Progenitor cell of endocrine pancreas (in vitro differentiated cells): ENCODE measurements at places on chromosomes 5 and 9.

DNA sequence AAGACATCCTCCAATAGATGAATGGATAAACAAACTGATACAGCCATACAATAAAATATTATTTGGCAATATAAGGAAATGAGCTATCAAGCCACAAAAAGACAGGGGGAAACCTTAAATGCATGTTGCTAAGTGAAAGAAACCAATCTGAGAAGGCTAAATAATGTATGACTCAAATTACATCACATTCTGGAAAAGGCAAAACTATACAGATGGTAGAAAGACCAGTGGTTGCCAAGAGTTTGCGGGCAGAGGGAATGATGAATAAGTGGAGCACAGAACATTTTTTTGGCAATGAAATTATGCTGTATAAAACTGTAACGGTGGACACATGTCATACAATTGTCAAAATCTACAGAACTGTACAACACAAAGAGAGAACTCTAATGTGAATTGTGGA lies 63.3 kb downstream of the CSF2 start:
- no peak for DNase-seq

- no peak for DNase-seq
Observed at GRCh38 chr5:155514105-155514563, 500.6 kb downstream of the KIF4B start.

DNA sequence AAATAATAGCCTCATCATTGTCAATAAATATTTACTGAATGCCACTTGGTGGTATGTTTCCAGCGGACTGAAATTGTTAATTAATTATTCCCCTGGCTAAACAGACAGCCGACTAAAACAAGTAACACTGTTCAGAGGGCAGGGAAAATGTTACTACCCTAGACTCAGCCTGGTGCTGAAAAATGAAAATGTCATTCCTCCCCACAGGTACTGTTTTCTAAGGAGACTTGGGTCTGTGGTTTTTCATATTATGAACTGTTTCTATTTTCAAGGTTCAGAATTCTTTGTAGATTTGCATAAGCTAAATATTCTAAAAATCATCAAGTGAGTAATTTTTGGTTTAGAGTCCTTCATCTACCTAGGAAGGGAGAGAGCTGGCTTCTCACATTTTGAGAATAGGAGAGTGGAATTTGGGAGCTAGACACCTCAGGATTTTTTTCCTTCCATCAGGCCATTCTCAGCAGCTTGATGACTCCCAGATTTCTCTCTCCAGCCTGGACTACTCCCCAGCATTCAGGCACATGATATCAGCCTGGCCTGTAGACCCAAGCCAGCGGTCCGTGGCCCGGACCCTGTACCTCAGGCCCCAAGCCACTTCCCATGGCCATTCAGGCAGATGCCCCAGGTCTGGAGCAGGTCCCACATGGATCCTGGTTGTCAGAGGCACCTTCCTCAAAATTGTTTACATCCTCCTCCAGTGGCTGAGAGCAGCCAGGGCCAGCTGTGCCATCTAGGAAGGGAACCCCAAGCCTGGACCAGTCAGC lies 24.4 kb downstream of the BHMT start:
- no peak for DNase-seq

GRCh38 chr9:105385381-105385985 lies 62.4 kb upstream of the FSD1L start:
- DNase-seq = no peak

GRCh38 chr5:1009359-1010180 lies 968 bp downstream of the NKD2 start:
- DNase-seq = no peak

- DNase-seq = no peak
Observed at GRCh38 chr9:125399165-125399564, 137.5 kb downstream of the GAPVD1 start.

GRCh38 chr5:171813813-171814490 lies 28.3 kb downstream of the SMIM23 start:
- DNase-seq = no peak

- no peak for DNase-seq
Observed at GRCh38 chr5:148586796-148587195, 67.5 kb downstream of the HTR4 start.

- DNase-seq = no peak
Observed at GRCh38 chr5:80284720-80285119, 28.9 kb upstream of the SERINC5 start.

DNA sequence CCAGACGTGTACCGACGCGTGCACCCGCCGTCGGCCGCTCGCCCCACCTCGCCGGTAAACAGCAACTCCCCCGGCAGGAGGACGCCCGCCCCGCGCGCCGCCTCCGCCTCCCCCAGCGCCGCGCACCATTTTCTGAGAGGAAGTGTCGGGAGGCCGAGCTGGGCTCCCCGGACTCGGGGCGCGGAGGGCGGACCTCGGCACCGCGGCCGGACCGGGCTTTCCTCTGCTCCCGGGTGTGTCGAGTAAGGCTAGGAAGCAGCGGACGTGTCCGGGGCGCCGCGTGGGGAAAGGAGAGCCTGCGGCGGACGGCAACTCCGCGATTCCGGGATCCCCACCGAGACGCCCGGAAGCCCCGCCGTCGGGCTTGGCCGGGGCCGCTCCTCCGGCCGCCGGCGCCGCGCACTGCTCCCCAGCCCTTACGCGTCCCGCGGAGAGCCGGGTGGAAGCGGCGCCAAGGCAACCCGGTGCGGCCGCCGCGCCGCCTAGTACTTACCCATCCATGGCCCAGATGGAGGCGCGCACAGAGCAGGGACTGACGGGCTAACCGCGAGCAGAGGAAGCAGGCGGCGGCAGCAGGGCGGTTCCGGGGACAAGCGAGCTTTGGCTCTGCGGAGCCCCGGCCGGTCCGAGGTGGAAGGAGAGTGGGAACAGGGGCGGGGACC lies at the start of gene PTBP3:
PTBP3 (minus strand) TSS at position 643 of the 662 bp plus-strand sequence. CDS start 35,754 bp downstream, outside the sequence.
- DNase-seq = peak; percentile 68

- no peak for DNase-seq
Observed at GRCh38 chr9:130487500-130487899, 42.7 kb downstream of the ASS1 start.

- DNase-seq = no peak
Observed at GRCh38 chr5:179698935-179699615, at the start of gene CANX. Gene CANX, plus strand, starts transcription at chr5:179698967. Its CDS starts 6,715 bp downstream, at chr5:179705682.
